ENCODE measurements at places on chromosomes 5 and 9. TPM values are rescaled to one million over a fixed set of nuclear protein-coding genes. Genes with fewer than 3 reads are reported as not detected.

DNA sequence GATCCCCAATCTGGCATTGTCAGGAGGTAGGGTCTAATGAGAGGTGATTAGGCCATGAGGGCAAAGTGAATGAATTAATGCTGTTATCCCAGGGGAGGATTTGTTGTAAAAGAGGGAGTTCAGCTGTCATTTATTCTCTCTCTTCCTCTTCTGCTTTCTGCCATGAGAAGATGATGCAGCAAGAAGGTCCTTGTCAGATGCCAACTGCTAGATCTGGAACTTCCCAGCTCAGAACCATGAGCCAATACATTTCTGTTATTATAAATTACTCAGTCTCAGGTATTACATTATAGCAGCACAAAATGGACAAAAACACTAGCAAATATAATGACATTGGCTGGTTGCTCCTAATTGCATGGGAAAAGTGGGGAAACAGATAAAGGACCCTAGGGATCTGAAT, 15.6 kb upstream of the BICD2 start:
- no peak for DNase-seq

GRCh38 chr9:100082782-100083181, 16.0 kb downstream of the ERP44 start:
- no peak for DNase-seq

- DNase-seq: no peak
These were observed 6.6 kb downstream of the GOLGA1 start for GRCh38 chr9:124934290-124934689.

DNA sequence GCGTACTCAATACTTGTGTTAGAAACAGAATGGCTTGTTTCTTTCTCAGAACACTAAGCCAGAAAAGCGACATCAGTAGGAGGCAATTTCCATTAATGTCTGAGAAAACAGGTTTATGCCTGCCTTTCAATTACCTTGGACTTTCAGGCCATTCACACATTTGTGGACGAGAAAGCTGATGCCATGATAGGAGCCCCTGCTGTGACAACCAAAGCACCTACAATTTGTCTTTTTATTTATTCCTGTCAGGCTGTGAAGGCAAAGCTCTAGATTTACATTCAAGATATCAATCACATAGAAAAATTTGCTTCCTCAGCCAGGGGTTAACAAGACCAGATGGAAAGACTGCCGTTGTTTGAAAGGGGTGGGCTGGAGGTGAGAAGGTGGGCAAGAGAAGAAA, 76.2 kb downstream of the C7 start:
- no peak for DNase-seq

PFDN1 gene
- 54.0 TPM for total RNA-seq

PRR16 gene
- total RNA-seq: 3.1 TPM

Measured in upper lobe of right lung (tissue), 1 donor.